ENCODE measurements at places on chromosomes 5 and 9.

DNA sequence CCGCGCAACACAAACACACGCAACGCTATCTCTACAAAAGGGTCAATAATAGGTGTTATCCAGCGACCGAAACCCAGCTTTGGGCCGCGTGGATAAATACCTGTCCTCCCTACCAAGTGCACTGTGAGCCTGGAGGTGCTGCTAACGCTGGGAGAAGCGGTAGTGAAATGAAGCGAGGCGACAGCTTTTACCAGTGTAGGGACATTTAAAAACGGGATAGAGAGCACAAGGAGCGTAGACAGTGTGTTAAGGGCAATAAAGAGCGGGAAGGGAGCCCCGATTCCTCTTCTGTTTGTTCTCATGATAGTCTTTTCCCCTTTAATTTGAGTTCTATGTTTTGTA is 421 bp upstream of the DEPDC1B start:
- no peak for DNase-seq

GRCh38 chr5:136458481-136458880 is 93.1 kb upstream of the TRPC7 start:
- DNase-seq: no peak

DNA sequence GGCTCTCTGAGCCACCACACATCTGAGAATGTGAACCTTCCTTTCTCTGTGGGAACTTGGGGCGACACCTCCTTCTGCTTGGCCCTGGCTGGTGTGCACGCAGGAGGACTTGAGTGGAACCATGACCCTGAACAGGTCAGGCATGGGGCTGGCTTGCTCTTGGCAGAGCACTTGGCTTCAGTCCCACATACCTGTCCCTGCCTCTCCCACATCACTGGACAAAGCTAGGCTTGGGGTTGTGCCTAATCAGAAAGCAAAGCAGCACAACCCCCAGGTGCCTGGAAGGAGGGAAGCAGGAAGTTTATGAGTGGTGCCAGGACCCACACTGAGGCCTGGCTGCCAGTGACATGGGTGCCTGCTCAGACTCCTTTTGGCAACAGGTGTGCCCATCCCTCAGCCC is 13.2 kb downstream of the GADD45G start:
- no peak for DNase-seq

DNA sequence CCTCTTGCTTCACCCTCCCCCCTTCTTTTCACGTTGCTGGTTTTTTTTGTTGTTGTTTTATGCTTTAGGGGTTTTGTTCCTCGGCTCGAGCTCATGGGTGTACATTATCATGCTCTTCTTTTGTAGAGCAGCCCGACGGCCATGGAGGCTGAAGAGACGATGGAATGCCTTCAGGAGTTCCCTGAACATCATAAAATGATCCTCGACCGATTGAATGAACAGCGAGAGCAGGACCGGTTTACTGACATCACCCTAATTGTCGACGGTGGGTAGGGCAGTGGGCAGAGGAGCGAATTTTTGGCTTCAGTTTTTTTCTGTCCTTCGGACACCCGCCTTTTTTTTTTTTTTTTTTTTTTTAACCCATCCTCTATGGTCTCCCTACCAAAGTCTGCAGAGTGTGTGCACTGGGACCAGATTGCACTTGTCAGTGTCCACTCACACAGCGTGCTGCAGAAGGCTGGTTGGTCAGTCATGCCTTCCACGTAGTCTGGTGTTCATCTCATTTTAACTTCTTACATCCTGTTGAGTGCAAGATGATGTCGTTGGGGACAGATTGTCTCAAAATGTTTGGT is 1.3 kb downstream of the ZNF131 start:
- DNase-seq: peak; percentile 18

DNA sequence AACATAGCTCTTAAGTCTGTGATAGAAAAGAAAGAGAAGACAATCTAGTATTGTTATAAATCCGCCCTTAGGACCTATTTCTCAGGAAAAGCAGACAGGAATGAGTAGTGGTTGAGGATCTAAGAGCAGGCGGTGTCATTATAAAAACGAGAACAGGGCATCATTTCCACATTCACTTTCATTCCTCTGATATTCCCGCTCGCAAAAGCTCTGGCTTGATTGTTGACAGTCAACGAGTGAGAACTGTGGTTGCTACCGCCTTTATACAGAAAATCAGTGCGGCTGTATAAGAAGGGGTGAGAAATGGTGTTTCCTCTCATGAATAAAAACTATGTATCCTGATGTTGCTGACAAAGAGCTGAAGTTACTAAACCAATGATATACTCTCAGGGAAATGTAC is 1409.6 kb upstream of the WWC1 start:
- DNase-seq: no peak

- DNase-seq: no peak
Observed at GRCh38 chr9:132194508-132194907, 32.6 kb downstream of the NTNG2 start.

DNA sequence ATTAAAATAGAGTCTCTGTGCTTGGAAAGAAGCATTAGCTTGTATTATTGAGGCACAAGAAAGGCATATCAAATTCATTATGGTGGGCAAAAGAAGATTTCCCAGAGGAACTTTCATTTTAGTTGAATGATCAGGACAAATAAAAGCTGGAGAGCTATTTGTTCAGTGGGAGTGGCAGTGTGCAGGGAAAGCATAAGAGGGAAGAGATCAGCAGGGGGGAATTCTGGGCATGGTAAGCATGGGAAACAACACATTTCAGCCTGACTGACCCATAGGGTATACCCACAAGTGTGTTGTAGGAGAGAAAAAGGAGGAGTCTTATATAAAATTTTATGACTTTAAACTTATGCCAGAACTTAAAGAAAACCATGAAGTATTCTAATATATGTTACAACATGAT is 167.7 kb upstream of the RASA1 start:
- DNase-seq: no peak

GRCh38 chr9:93945400-93946337 is 9.5 kb downstream of the BARX1 start:
- peak; percentile 52 for DNase-seq

- DNase-seq: no peak
Observed at GRCh38 chr5:109329333-109330237, 80.2 kb downstream of the PJA2 start.

DNA sequence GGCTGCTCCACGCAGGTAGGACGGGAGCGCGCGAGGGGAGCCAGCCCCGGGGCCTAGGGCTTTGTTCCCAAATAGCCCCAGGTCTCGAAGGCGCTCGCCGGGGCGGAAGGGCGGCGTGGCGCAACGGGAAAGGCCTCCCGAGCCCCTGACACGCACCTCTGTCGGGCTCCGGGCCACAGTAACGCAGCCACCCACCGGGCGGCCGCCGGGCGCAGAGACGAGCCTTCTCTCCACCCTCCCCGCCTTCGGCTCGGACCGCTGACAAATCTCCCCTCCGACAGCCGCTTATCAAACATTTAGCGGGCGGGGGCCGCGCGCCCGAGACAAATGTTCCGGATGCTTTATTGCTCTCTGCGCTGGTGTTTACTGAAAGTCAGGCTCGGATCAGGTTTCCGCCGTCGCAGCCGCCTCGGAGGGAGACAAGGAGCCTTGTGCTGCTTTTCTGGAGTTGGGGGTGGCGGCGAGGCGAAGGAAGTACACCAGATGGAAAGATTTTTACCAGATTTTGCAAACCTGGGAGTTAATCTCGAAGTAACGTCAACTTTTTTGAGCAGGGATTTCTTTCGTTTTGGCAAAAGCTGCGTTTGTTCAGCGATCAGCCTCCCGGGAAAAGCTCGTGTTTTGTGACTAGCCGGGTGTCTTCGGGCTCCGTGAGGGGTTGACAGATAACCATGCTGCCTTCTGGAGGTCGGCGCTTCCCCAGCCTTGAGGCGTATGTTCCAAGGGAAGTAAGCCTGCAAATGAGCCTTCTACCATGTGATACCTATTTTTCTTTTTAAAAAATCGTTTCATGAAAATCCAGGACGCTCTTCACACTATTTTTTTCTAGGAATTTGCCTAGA is 950 bp downstream of the RGMB start:
- no peak for DNase-seq

DNA sequence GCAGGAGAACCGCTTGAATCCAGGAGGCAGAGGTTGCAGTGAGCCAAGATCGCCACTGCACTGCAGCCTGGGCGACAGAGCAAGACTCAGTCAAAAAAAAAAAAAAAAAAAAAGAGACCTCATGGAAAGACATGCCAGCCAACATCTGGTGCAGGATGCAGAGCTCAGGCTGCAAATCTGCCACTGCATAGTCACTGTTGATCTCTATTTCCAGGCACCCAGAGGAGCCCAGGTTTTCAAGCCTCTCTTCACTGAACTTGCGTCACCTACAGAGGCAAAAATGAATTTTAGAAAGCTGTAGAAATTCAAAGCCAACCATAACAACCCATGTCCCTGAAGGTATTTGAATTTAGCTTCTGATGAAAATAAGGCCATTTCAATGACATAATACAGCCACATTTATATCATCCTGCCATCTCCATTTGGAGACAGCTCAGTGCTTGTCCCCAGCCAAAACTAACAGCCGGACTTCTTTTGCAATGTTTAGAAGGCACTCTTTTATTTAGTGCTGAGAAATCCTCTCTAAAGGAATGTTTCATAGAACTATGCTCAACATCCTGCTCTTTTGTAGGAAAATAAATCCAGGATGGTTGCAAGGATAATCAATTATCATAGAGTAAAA is 113.3 kb downstream of the SNX18 start:
- DNase-seq: no peak

GRCh38 chr9:27339661-27340284 is 42.8 kb upstream of the EQTN start:
- DNase-seq: no peak

GRCh38 chr9:108845947-108846346 is 9.8 kb downstream of the ACTL7B start:
- DNase-seq: no peak

- DNase-seq: no peak
Observed at GRCh38 chr5:57414191-57414590, 68.4 kb downstream of the ACTBL2 start.

DNA sequence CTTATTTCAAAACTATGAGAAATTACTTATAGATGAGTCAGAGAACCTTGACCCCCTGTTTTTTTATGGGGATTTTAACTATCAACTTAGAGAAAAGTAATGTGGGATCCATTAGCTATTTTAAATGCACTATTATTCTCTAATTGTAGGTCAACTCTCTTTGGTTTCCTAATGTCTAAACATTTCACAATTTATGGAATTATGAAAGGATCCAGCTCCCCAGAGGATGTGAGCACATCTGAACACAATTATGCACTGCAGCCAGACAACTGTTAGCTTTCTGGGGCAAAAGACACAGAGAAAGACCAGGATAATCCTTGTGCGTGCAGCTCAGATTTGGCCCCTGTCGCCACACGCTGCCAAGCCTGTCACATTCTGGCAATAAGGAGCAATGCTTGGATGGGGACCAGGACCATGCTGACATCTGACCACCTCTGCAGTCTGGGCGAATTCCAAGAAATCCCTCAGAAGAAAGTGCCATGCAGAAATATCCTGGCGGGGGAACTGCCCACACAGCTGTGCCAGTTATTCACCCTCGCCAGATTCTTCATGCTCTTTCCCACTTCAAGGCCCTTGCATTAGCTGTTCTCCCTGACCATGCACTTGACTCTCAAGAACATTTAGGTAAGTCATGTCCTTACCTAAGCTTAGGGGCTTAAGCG is 22.2 kb upstream of the CMBL start:
- DNase-seq: no peak

DNA sequence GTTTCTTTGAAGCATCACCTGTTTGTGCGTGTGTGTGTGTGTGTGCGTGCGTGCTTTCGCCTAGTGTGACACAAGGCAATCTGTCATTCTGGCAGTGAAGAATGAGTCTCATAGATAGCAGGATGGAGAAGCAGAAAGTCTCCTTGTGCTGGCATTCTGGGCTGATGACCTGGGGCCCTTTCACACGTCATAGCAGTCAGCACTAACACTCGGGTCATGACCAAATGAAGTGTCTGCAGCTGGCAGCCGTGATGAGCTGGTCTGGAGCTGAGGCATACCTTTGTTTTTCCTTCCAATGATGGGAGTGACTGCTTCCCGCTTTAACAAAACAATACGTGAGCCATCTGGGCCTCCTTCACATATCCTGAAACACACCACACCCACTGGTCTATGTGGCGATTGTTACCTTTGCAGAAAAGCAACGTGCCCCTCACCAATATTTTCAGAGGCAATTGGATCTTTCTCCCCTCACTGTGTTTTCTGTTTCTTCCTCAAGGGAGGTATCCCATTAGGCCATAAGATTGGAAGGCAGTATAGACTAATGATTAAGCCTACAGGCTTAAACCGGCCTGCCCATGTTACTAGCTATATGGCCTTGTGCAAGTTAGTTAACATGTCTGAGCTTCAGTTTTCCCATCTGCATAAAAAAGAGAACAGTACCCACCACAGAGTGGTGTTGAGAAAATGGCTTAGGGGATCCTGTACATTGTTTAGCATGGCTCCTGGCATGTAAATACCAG is 88.8 kb downstream of the SREK1 start:
- DNase-seq: no peak

DNA sequence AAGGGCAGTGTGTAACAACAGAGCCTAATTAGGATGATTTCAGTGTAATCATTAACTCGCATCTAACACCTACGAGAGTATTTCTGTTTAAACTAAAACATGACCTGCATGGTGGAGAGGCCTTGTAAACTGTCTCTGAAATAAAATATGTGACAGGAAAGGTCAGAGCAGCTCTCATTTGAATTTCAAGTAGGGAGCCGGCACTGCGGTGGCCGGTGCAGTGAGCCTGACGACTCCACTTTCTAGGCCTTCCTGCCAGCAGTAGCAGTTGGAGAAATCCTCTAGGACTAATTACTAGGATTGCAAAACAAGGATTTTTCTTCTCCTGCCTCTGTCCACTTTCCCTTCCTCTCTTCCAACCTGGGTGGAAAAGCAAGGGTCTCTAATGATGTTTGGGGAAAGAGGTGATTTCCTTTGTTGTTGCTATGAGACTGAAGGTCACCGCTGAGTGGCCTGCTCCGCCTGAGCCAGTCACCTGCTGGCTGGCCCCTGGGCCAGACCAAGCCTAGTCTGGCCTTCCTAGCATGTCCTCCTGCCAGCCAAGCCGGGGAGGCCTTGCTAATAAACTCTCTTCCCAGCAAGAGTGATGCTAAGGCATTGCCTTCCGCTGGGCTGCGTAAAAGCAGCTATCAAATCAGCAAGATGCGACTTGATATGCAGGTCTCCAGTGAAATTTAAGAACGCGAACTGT is 245.7 kb downstream of the PSAT1 start:
- no peak for DNase-seq

All from CD14-positive monocyte (primary cell).